Fibroblast of villous mesenchyme (primary cell): ENCODE measurements at places on chromosomes 5 and 9. TPM values are rescaled to one million over a fixed set of nuclear protein-coding genes. Genes with fewer than 3 reads are reported as not detected.

GRCh38 chr5:173330338-173331206 lies 2.4 kb upstream of the STC2 start:
- no peak for DNase-seq

- no peak for DNase-seq
These were observed 927.9 kb downstream of the MAT2B start for GRCh38 chr5:164433106-164433870.

- DNase-seq, result peak; percentile 4
These were observed 21.6 kb upstream of the PCDHA1 start for GRCh38 chr5:140764177-140764973.

Gene SLC34A3
- total RNA-seq, result under 0.01 TPM in 1 of 2 replicates, not detected in the other

DNA sequence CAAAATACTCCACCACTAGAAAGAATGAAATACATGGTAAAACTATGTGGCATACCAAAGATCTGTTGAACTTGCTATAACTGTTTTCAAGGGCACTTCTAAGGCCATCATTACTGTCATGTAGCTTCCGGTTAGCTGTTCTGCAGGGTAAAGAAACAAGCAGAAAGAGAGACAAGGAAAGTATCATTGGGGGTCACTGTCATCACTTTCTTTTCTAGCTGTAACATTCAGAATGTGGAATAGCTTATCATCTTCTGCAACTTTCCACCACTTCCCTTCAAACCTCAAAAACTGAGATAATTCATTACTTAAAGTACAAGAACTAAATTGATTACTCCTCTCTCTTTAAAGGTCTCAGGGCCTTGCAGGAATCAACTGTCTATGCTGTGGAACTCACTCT lies 57.6 kb downstream of the RASEF start:
- DNase-seq, result no peak

Gene CNTLN
- 11.3 and 13.0 TPM in 2 replicates for total RNA-seq

DNA sequence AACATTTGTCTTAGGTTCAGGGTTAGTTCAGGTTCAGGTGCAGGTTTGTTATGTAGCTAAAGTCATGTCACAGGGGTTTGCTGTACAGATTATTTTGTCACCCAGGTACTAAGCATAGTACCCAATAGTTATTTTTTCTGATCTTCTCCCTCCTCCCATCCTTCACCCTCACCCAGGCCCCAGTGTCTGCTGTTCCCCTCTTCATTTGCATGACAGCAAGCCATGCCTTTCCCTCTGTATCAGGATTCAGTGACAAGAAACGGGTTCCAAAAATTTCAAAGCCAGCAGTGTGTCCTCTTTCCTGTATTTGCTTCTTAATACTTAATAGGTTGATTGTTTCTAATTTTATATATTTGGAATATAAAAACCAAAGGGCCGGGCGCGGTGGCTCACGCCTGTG lies 330.8 kb upstream of the SGCD start:
- DNase-seq, result no peak

DNA sequence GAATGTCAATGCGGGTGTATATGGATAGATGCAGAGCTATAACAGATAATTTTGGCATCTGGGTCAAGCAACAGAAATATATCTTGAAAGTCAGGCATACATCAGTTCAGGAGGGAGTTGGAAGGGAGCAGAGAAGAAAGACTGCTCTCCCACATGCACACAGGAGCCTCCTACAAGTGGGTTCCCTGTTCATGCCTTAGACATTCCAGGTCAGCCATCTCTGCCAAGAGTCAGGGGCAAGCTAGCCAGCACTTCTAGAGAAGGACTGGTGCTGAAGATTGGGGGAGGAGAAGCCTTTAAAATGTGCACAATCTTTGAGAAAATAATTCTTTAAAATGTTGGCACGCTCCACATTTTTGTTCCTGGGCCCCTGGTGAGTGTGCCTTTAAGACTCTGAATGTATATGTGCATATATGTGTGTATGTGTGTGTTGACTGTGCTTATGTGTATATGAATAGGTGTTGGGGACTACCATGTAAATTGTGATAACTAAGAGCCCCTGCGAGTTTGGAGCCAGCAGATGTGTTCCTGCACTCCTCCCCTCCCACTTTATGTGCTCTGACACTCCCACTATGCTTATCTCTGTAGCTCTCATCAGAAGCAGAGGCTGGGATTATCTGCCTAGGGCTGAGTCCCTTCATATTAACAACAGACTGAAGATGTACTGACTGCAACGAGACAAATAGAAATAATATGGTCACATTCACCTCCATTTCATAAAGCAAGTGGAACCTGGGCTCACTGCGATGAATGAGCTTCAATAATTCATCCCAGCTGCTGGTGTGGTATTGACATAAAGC lies 21.5 kb upstream of the DELE1 start:
- DNase-seq, result no peak

DNA sequence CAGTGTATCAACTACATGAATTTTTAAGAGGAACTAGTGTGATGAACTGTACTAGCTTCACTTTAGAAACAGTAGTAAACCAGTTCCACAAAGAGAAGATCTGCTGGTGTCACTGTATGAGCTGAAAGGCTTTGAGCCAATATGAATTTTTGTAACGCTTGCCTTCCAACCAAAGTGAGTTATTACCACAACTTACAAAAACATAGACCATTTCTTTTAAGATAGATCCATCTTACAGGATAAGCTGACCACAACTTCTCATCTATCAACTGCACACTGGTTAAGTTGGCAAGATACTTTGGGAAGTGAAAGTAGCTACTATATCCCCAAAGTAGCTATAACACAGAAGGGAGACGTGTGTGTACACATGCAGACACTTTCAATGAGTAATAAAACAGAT lies 849.6 kb upstream of the DMAC1 start:
- no peak for DNase-seq

- DNase-seq, result peak; percentile 51
These were observed 5.1 kb upstream of the PTBP3 start for GRCh38 chr9:112338561-112338960.

GRCh38 chr9:98597236-98597771 lies 111.4 kb downstream of the GABBR2 start:
- DNase-seq, result no peak

Gene FBP2
- not detected in 2 replicates for total RNA-seq

DNA sequence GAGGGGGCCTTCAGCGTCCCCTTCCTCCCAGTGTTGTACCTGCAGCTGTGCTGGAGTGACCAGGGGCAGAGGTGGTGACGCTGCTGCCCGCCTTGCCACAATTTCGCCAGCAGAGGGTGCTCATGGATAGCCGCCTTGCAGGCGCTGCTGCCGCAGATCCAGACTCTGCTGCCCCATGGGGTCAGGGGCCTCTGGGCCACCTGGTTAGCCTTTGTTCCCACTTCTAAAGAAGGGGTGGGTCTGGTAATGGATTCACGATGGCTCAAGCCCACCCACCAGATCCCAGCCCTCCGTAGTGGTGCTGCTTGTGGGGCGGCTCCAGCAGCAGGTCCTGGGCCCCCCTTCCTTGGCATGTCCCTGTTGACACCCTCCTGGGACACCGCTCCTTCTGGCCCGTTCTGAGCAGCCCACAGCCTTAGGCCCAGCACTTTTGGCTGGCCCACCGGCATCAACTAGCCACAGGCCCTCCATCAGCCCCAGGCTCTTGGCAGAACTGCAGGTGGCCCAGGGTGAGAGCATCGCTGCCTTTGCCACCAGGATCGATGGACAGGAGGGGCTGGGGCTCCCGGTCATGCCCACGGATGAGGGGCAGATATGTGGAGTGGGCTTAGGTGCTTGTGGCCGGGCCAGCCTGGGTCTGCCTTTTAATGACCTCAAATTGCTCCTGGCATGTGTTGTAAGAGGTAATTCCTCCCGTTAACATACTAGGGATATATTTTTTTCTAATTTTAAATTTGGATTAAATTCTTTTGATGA lies 57.2 kb downstream of the COL5A1 start:
- peak; percentile 58 for DNase-seq

Gene ITGA1
- 104 and 154 TPM in 2 replicates for total RNA-seq

DNA sequence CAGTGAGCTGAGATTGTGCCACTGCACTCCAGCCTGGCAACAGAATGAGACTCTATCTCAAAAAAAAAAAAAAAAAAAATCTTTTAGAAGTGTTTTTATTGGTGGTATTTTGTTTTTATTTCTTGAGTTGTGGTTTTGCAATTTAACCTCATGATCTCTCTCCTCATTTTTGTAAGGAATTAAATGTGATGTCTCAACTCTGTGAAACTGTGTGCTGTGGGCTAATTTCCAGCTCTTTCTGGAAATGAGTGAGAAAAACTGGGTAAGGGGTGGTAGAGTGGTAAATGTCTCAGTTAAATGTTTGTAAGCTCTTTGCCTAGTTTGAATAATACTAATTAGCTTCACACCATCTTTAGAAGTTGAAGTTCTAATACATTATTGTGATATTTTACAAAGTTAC lies 29.0 kb downstream of the ACO1 start:
- peak; percentile 86 for DNase-seq

- DNase-seq, result no peak
These were observed 1258.6 kb downstream of the CDH12 start for GRCh38 chr5:21594566-21594965.

DNA sequence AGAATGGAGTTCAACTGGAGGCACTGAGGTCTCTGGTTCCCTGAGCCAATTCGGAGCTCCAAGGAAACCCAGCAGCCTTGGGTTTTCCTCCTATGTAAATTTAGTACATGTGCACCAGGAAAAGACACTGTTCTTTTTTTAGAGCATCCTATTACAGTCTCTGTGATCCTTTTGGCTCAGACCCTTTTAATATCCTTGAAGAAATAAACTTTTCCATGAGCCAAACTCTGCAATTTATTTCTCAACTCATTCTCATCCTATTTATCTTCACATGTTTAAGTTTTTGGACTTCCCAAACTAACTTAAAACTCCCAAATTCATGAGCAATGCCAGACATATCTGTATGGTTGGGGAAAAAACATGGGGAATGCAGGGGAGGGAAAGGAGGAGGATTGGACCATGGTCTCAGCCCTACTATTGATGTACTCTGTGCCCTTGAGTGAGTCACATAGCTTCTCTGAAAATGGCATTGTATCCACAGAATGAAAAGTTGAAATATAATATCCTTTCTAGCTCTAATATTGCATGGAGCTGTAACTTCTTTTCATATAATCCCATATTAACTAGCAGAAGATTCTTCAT lies 76.6 kb downstream of the PAPPA start:
- DNase-seq, result no peak

Gene ADGRV1
- under 0.01 and 0.43 TPM in 2 replicates for total RNA-seq

DNA sequence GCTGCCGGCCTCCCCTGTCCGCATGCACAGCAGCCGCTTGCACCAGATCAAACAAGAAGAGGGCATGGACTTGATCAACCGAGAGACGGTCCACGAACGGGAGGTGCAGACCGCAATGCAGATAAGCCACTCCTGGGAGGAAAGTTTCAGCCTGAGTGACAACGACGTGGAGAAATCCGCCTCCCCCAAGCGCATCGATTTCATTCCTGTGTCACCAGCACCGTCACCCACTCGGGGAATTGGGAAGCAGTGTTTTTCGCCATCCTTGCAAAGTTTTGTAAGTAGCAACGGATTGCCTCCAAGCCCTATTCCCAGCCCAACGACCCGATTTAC lies 75.3 kb downstream of the PIP5K1B start:
- no peak for DNase-seq

DNA sequence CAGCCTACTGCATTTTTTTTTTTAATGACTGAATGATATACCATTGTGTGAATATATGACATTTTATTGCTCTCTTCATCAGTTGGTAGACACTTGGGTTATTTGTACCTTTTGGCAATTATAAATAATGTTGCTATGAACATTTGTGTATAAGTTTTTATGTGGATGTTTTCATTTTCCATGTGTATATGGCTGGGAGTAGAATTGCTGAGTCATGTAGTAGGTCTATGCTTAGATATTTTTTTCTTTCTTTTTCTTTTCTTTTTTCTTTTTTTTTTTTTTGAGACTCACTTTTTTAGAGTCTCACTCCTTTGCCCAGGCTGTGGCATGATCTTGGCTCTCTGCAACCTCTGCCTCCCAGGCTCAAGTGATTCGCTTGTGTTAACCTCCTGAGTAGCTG lies 32.9 kb upstream of the FAM120AOS start:
- DNase-seq, result peak; percentile 54

Gene PAEP
- total RNA-seq, result not detected in 2 replicates

Gene PSAT1
- 106 and 158 TPM in 2 replicates for total RNA-seq

Gene PRELID1
- total RNA-seq, result 122 TPM in 2 replicates

Gene TAL2
- total RNA-seq, result not detected in 2 replicates

Gene PDE6A
- under 0.01 TPM in 1 of 2 replicates, not detected in the other for total RNA-seq

- no peak for DNase-seq
These were observed 302.0 kb downstream of the NFIB start for GRCh38 chr9:14011799-14012560.

- no peak for DNase-seq
These were observed 57.2 kb upstream of the HAPLN1 start for GRCh38 chr5:83777856-83778255.

DNA sequence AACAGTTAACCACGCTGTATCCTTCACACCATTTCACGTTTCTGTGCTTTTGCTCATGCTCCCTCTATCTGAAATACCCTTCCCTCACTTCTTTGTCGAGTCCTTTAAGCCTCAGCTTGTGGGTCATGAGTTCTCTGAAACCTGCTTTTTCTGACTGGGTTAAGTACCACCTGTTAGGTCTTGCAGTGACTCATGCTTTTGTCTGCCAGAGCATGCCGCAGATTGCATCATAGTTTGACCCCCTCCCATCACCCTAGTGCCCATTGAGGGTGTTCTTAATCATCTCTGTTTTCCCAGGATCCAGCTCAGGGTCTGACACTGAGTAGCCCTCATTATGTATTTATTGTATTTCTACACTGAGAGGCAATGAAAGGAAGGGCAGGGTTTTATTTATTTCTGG lies 190.2 kb downstream of the ASTN2 start:
- DNase-seq, result no peak

Gene HAVCR1
- total RNA-seq, result not detected in 2 replicates

GRCh38 chr5:134451936-134452505 lies 40.3 kb upstream of the CDKN2AIPNL start:
- peak; percentile 81 for DNase-seq

- no peak for DNase-seq
These were observed 33.4 kb downstream of the SECISBP2 start for GRCh38 chr9:89351584-89352300.

DNA sequence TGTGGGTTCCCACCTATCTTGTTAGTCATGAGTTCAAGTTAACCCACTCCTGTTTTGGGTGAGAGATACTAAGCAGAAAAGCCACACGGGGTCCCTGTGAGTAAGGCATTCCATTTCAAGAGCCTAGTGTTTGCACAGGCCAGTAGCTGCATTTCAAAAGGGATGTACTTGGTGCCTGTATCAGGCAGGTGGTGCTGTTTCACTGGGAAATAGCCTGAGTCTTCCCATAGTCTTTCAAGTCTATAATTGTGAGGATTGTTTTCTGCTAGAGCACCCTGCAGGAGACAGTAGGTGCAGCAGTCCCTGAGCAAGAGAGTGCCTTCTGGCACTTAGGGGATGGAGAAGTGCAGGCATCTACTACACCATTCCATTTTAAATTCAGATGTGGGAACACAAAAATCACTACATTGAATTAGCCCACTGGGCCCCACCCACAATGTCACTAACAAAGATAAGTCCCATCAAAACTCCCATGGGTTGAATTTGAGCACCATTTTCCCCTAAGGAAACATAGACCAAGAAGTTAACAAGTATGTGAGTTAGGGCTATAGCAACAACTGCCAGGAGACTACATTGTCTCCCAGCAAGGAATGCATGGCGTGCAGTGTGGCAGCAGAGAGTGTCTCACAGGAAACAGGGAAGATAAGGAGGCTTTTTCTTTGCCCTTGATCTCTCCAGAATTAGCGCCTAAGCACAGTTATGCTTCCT lies 263.2 kb downstream of the COX7C start:
- DNase-seq, result peak; percentile 83

Gene SPATA31C2
- total RNA-seq, result under 0.01 TPM in 1 of 2 replicates, not detected in the other

GRCh38 chr5:179904463-179905160 lies 3.1 kb downstream of the TBC1D9B start:
- no peak for DNase-seq

Gene PCDHA12
- under 0.01 TPM in 2 replicates for total RNA-seq
